SHP77 treated with DMSO at 0.1 percent for 48 hours (cell line): ENCODE measurements at places on chromosomes 1 and 21.

DNA sequence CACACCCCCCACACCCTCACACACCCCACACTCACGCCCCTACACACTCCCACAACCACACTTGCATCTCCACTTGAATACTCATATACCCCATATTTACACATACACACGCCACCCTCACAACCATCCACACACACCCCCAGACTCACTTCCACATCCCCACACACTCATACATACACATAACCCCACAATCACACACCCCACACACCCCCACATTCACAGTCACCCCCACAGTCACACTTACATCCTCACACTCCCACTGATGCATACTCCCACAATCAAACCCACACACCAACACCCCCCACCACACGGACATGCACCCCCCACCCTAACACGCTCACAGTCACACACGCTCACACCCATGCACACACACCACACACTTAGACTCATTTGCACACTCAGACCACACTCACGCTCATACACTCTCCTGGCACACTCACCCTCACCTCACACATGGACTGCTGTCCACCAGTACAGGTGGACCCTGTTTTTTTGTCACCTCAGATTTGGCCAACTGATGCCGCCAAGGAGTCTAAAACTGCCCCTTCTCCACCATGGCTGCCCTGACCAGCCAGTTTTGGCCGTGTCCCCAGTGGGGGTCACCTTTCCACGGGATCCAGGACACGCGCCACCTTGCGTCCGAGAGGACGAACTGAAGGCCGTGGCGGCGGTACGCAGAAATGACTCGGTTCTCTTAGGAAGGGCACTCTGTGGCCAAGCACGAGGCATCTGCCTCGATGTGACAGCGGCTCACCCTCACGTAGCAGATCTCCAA lies 45.3 kb upstream of the EDN2 start:
- no peak for DNase-seq

- DNase-seq, result peak; percentile 58
Observed at GRCh38 chr21:28516991-28517592, 475.6 kb downstream of the LTN1 start.

DNA sequence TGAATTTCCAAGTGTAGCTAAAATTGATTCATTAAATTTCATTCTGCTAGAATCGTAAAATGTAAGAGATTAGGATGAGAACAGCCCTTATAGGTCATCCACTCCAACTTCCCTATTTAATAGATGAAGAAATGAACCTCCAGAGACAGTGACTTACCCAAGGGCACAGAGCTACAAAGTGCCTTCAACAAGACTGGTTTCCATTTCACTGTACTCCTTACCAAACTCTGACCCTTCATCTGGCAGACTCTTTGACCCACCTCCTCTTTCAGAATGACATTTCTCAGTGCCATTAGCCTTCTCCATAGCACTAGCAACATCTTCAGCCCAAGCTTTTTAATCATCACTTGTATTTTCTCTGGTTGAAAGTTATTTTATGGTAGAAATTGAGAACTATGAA lies 161.3 kb downstream of the NEK7 start:
- no peak for DNase-seq

- DNase-seq, result no peak
Observed at GRCh38 chr1:235014756-235015155, 113.9 kb downstream of the TOMM20 start.

- DNase-seq, result no peak
Observed at GRCh38 chr1:19139711-19140110, 70.4 kb downstream of the UBR4 start.

- DNase-seq, result peak; percentile 52
Observed at GRCh38 chr1:174954671-174955669, 44.8 kb upstream of the CACYBP start.

- DNase-seq, result no peak
Observed at GRCh38 chr1:29858646-29859045, 622.3 kb downstream of the PTPRU start.

DNA sequence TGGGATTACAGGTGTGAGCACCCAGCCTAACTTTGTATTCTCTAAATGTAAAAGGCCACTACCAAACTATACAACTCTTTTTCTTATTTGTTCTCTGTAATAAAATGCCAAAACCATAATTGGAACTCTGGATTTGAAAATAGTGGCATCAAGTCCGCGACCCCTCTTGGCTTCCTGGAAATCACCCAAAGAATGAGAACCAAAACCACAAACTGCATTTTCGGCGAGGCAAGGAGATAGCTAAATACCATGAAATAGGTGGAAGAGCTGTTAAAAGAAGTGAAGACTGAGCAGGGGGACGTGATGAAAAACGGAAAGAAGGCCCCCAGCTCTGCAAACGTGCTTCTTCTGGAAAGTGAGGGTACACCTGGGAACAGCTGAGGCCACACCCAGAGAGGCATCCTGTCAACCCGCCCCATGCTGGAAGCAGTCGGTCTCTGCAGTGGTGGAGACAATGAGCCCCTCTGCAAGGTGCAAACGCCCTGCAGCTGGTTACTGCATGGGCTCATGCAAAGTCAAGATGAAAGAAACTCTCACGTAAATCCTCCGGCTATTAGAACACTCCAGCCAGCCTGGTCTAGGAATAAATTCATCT lies 22.5 kb downstream of the VPS26C start:
- no peak for DNase-seq

DNA sequence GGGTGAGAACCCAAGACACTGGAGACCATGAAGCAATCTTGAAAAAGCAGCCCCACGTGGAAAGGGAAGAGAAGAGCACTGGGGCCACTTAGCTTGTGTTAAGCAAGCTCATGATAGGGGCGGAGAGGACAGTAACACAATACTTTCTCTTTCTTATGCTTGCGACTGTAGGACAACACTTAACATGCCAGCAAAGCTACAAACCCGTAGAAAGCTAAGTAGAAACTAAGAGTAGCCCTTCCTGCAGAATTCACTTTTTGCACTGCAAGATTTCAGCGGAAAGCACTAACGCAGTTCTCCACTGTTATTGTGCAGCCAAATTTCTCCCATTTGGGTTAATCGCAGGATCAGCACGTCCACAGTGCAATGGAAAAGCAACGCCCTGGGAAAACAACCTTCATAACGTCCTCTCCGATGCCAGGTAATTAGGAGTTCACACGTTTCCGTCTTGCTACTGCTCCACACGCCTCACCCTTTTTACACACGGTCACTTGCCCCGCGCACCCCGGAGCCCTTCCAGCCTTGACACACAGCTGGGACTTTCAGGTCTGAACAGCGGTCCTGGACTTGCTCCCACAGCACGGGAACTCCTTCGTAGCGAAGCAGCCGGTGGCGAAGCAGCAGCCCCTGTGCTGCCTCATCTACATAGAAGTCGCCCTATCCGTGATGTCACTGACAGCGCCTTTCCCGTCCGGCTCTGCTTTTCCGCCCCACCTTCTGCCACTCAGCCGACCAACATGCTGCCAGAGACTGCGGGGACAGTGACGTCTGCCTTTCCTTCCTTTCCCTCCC lies 148.6 kb downstream of the PPIAL4G start:
- peak; percentile 97 for DNase-seq

DNA sequence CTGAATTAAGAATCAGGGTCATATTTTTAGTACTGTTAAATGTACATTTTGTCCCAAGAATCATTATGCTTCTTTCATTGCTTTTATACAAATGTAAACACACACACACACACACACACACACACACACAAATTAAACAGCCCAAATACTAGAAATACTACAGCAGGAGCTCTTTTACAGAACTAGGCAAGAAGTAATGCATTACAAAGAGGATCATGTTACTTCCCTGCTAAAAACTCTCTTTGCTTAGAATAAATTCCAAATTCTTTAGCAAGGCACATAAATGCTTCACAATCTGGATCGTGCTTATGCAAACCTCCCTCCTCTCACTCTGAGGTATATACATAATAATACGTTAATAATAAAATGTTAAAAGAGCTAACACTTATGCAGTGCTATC lies 720.4 kb upstream of the ADGRL4 start:
- DNase-seq, result no peak

GRCh38 chr21:36927719-36928117 lies 38.8 kb downstream of the HLCS start:
- peak; percentile 55 for DNase-seq

DNA sequence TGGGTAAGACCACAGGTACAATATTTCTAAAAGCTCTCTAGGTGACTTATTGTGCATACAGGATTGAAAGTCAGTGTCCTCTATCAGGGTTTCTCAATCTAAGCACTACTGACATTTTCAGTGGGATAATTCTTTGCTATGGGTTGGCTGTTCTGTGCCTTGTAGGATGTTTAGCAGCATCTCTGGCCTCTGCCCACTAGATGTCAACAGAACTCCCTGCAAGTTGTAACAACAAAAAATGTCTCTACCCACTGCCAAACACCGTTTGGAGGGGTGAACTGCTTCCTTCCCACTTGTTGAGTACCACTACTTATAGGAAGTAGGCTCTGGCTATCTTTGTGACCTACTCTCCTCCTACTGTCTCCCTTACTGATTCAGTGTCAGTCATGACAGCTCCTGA lies 90.1 kb upstream of the ZRANB2 start:
- DNase-seq, result no peak

- DNase-seq, result no peak
Observed at GRCh38 chr21:43716376-43717165, 2.4 kb upstream of the PDXK start.

DNA sequence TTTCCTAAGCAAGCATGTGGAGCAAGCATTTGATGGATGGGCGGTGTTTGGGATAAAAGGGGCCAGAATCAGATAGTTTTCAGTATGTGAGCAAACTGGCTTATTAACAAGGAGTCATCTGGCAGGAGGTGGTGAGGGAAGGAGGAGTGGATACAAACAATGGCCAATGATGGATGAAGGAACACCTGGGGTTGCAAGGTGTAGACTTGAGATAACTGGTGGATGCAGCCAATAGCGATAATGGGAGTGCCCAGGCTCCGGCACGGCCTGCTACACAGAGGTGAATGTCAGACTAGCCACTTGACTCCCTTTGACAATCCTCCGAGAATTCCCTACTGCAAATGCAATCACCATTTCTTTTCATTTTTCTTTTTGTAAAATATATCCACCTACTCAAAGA lies 41.7 kb downstream of the C8B start:
- no peak for DNase-seq

DNA sequence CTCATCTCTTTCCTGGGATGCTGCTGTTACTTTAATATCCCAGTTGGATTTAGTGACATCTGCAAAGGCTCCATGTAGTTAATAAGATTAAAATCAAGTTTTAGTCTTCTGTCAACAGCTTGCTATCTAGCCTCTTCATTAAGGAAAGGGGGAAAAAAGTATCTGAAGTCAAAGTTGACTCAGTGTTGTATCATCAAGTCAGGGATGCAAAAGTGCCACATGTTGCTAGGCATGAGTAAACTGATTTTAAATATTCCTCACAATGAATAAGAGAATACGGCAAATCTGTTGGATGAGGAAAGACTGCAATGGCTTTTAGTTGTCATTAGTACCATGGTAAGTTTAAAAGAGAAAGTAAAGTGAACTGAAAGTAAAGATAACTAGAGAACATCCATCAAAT lies 383.2 kb upstream of the ZRANB2 start:
- DNase-seq, result no peak

GRCh38 chr1:176391621-176392020 lies 71.4 kb upstream of the PAPPA2 start:
- no peak for DNase-seq

- DNase-seq, result no peak
Observed at GRCh38 chr1:179190861-179191260, 38.6 kb downstream of the ABL2 start.

DNA sequence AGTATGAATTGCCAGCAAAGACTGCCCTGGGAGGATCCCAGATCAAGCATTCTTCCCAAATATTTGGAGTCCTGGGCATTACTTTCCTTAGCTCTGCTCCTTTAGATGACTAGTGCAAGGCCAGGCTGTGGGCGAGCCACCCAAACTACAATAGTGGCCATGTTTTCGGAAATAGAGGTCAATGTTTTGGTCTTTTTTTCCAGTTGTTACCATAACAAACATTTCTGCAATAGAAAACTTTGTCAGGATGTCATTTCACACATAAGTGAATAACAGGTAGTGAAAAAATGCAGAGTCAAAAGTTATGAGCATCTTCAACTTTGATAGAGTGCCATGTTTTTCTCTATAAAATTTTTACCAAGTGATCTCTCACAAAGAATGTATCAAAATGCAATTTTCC lies 25.2 kb upstream of the OR10J4 start:
- DNase-seq, result no peak

GRCh38 chr1:147840909-147841308 lies 61.7 kb upstream of the GJA8 start:
- no peak for DNase-seq

- DNase-seq, result peak; percentile 56
Observed at GRCh38 chr1:205918955-205919746, 24.1 kb downstream of the SLC26A9 start.

GRCh38 chr1:224819861-224820260 lies 109.6 kb upstream of the DNAH14 start:
- DNase-seq, result no peak

DNA sequence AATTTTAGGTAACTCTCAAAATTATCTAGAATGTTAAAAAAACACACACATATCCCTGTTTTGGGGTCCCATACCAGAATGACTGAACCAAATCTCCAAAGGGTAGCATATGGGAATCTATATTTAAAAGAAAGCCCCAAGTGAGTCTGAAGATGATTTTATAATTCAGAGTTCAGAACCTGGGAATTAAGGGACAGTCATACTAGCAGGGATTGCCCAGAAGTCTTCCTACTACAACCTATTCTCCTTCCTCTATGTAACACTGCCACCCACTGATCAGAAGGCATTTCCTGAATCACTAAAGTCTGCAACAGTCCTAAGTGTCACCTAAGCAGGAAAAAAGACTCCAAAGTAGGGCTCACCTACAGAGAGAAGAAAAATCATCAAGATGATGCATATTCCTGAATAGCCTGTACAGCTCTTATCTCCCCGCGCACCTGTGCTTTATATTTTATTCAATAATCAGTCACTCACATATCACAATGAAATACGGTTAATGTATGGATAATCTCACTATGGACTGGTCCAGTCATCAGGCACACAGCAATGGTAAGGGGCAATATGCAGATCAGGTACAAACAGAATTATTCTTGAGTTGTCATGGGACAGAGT lies 4.9 kb downstream of the RGS1 start:
- no peak for DNase-seq

GRCh38 chr21:40255518-40256444 lies 388.5 kb downstream of the PCP4 start:
- no peak for DNase-seq

DNA sequence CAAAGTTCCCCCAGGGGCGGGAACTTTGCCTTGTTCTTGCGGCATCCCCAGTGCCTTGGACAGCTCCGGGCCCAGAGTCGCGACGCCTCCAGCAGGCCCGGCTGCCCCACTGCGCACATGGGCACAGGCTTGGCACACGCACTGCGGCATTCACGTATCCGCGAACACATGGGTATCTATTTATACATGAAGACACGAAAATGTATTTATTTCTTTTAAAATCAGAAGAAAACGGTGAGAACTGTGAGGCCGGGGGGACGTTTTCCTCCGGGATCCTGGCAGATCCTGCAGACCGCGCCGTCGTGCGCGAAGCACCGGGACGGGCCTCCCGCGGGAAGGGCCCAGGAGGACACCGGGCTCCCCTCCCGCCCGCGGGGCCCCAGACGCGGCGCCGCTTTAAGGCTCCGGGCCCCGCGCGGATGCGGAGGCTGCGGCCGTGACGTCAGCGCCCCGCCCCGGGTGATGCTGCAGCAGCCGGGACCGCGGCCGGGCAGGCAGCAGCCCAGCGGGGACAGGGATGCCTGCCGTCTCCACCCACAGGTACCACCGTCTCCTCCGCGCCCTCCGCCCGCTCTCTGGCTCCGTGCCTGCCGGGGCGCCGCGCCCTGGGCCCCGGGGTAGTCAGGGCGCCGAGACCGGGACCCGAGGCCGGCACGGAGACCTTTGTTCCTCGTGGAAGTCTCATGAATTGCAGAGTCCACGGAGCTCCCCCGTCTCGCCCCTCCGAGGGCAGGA lies at the start of gene SLC45A1:
Gene SLC45A1 (plus strand): TSS at position 468 of the 735 bp plus-strand sequence. CDS start 6,216 bp downstream, outside the sequence.
- DNase-seq, result peak; percentile 8

GRCh38 chr1:227758366-227758765 lies 23.1 kb downstream of the SNAP47 start:
- no peak for DNase-seq
